Activated T-cell treated with anti-CD3 and anti-CD28 coated beads, Interleukin-2, amount 50 U/mL, for 4 hours (primary cell): ENCODE measurements at places on chromosomes 4 and X.
A peak's percentile ranks its signal among the peaks of the same experiment; 100 is the strongest.

- DNase-seq = no peak
Observed at GRCh38 chr4:5423670-5424069, 284.7 kb downstream of the EVC2 start.

- no peak for DNase-seq
Observed at GRCh38 chr4:107718351-107718965, 1.6 kb downstream of the PAPSS1 start.

- no peak for DNase-seq
Observed at GRCh38 chrX:138128027-138128671, 562.2 kb downstream of the ZIC3 start.

GRCh38 chrX:24790166-24790565 lies 96.4 kb downstream of the POLA1 start:
- DNase-seq = no peak

DNA sequence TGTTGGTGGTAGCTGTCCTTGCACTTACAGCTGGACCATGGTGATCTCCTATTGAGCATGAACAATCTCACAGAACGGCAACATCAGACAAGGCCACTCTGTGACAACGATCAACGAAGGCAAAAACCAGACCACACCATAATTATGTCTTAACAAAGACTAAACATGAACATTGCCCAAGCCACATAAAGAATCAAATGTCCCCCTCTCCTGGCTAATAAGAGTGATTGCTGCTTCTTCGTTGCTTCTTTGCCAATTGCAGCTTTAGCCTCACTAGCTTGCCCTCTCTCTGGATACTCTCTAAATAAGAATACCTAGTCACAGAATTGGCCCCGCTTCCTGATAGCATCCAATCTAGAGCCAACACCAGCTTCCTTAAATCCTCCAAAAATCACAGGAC lies 41.5 kb upstream of the PGRMC1 start:
- DNase-seq = no peak

GRCh38 chrX:153766098-153766817 lies 2.2 kb downstream of the PLXNB3 start:
- DNase-seq = peak; percentile 30

GRCh38 chrX:21655901-21656586 lies 2.1 kb downstream of the KLHL34 start:
- DNase-seq = no peak

DNA sequence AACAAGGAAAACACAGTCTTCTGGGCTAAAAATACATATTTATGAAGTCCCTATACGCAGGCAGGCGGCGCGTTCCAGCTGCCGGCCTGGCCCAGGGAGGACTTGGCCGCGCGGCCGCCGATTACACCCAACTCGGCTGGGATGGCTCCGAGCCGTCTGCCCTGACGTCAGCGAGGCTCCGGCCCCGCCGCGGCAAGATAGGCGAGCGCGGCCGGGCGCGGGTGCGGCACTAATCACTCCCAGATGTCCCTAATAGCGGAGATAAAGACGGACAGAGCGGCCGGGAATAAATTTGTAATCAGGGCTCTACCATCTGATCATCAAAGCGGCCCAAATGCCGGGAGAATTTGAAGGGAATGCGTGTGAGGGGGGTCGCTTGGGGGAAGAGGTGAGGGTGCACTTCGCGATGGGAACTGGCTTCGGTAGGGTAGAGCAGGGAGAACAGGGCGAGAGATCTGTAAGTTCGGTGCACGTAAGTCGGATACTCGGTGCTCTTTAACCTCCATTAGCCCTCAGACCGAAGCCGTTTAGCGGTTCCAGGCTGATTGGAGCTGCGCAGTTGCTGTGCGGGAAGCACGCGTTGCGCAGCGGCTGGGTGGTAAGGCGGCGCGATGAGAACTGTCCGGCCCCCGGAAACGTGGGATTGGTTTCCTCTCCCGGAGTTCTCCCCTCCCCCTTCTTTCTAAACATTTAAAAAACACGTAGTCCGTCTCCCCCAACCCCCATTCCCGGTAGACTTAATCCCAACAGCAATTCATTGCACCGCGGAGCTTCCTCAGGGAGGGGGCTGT lies 7.7 kb downstream of the HAND2 start:
- no peak for DNase-seq

GRCh38 chr4:30828264-30828926 lies 108.2 kb downstream of the PCDH7 start:
- no peak for DNase-seq
